Testis (tissue), 5 donors: ENCODE measurements at places on chromosomes 2 and 18. TPM values are rescaled to one million over a fixed set of nuclear protein-coding genes. Genes with fewer than 3 reads are reported as not detected.

- no peak for DNase-seq
Measured at GRCh38 chr2:190685333-190685732, 36.5 kb downstream of the NAB1 start.

- peak; percentile 31 for DNase-seq
Measured at GRCh38 chr2:66364495-66365333, 70.2 kb upstream of the MEIS1 start.

GRCh38 chr2:63378589-63378988, 209.7 kb downstream of the WDPCP start:
- no peak for DNase-seq

DNA sequence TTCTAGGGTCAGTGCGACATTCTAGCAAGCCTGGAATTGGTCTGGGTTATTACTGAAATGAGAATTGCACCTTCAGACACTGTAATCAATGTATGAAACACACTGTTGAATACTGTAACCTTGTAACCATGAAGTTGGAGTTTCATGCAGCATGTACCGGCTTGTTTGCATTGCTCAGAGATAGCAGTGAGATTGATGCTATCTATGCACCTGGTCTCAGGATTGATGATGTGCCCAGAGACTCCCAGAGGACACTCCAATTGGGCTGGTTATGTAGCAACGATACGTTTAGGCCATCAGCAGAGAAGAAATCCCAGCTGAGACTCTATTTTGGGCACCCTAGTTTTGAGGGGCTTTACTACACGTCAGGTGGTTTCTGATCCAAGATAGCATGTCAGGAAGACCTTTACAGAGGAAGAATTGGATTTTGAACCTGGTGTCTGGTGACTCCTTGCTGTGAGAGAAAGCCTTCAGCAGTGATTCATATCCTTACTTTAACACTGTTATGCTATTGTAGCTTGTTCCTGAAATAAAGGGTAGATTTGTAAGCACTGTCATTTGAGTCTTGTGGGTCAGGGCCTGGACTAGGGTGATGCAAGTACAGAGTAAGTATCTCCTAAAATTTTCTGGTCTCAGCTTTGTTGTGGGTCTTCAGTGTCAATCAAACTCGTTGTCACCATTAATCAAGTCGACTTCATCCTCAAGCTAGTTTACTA, 305.1 kb upstream of the GULP1 start:
- DNase-seq, result no peak

- DNase-seq, result no peak
Measured at GRCh38 chr2:39942950-39943349, 163.9 kb upstream of the THUMPD2 start.

GRCh38 chr2:218009231-218009630, 6.4 kb upstream of the TNS1 start:
- no peak for DNase-seq

GRCh38 chr2:233700028-233700635, 7.4 kb downstream of the UGT1A6 start:
- DNase-seq, result no peak

- DNase-seq, result no peak
Measured at GRCh38 chr2:129799036-129799958, 180.2 kb upstream of the RAB6C start.

GRCh38 chr2:80326214-80326613, 21.7 kb upstream of the LRRTM1 start:
- DNase-seq, result no peak

DNA sequence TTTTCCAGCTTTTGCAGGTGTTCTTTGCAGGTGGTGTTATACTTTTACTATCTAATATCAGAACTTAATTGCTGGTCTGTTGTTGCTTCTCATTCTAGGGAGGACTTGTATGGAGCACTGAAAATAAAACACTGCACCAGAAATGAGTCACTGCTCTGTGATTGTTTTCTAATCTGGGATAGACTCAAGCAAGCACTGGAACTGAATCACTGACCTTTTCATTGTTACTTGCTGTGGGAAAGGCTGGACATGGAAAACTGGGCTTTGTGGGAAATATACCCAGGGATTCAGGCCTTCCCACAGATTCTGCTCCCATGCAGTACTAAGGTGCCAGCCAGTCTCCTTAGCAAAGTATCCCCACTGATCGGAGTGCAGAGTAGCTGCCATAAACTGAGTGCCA, 470.0 kb upstream of the GCFC2 start:
- DNase-seq, result no peak

DNA sequence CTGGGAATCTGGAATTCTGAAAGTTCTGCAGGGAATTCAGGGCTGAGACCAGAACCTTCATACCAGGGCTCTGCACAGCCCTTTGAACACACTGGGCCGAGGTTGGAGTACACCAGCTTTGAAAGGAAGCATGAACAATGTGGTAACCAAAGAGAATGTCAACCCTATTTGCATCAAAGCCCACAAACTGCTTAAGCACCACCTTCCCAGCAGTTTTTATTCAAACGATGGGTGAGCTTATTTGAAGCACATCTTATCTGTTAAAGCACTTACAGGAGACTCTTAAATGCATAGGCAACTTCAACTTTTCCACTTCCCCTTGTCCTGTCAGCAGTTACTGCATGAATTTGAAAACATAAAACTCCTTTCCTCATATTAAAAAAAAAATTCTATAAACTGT, 96.6 kb downstream of the TXNL1 start:
- no peak for DNase-seq

- DNase-seq, result no peak
Measured at GRCh38 chr2:226835420-226835795, 446 bp upstream of the RHBDD1 start.

GRCh38 chr18:3970929-3971328, 484.2 kb downstream of the DLGAP1 start:
- peak; percentile 69 for DNase-seq

GRCh38 chr2:164252568-164253287, 368.6 kb downstream of the GRB14 start:
- no peak for DNase-seq

DNA sequence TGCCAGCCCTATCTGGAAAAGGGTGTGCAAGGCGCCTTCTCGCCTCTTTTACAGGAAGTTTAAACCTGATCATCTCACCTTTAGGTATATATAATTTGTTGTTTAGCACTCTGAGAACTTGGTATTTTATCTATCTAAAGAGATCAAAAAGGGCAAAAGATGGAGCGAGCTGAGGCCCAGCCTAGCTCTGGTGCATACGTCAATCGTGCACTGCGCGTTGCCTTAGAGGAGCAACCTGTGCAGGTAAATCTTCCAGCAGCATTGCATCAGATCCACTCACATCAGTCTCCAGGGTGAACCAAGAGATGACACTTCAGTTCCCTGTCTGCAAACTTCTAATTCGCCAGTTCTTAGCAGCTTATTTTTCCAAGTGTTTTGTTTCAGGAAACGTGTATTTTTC, 15.4 kb downstream of the BCL11A start:
- DNase-seq, result no peak

DNA sequence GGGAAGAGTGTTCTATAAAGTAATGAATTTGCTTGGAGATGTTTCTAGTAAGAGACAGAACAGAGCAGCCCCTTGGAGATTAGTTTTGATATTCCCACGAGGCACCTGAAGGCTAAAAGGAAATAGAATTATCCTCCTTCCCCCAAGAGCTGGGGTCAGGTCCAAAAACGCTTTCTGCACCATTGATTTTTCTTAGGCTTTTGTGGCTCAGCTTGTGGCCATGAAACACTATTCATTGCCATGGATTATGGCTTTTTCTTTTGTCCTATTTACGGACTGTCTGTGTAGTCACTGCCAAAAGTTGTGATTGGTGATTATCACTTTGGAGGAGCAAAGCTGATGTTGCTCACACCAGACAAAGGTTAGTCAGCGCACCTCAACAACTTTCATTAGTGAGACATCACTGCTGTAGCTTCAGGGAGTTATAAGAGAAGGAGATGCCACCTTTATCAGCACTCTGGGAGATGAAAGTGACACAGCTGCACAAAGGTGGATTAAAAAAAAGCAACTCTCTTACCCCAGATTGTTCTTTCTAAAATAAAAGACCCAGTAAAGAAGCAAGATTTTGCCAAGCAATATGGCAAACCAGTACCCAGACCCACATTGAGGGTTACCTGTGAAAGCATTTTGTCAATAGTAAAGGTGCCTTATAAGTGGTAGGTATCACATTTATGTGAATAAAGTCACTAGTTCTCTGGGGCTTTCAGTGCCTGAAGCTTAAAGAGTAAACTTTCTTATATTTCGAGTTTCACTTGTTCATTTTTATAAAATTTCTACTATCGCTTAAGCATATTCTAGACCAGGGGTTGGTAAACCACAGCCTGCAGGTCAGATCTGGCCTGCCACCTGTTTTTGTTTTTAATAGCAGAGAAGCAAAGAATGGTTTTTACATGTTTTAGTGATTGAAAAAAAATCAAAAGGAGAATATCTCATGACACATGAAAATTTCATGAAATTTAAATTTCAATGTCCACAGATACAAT, 10.6 kb downstream of the CXCR4 start:
- DNase-seq, result no peak

GRCh38 chr2:230541934-230542380, 126.0 kb downstream of the SP100 start:
- DNase-seq, result no peak

DNA sequence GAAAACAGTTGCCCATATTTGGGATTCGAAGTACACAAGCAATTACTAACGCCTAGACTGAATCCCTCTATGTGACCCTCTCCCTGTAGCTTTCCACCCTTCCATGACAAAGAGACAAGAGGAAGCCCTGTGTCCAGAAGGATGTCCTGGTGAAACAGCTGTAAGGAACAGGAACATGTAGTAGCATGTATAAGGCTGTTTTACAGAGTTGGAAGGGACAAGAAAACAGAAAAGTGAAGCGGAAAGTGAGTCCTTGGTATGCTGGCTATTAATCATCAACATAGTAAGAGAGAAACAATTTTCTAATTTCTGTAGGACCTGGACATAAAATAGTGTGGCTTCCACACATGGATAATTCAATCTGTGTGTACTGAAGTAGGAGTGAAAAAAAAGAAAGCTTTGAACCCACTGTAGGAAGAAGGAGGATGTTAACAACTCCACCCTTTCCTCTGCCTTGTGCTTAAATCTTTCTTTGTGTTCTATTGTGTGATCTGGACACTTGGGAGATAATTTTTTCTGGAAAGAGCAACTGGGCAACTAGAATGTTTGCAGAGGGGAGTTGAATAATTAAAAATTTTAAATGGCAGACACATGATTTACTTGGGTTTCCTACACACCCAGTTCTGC, 162.3 kb upstream of the ZSWIM2 start:
- no peak for DNase-seq

DNA sequence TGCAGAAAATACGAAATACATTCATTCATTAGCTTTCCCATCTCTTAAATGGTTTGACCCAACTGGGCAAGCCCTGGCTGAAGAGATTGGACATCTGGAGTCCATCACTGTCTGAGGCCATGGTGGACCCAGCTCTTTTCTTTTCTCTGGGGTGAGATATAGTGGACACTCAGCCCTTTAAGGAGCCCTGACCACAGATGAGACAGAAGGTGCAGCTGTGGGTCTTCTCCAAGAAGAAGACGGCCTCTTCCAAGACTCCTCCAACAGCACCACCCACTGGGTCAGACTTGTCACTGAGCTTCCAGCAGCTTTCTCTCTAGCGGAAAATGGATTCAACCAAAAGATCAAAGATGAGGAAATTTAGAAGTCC, 27.2 kb downstream of the TWIST2 start:
- no peak for DNase-seq

DNA sequence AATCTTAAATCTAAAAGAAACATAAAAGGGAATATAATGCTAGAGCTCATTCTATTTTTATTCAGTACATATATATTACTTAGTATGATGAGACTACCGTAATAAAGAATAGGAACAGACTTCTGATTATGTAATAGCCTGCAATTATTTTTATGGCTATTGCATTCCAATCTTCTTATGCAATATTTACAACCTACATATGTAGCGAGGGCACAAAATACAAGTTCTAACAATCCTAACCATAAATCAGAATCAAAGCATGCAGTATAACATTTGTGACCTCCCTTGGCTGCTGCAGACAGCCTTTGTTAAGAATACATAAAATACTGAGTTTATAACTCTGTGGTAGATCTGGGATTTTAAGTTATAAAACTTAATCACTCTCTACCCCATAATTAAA, 177.6 kb downstream of the BABAM2 start:
- no peak for DNase-seq

GRCh38 chr18:25648716-25649260, 296.8 kb upstream of the ZNF521 start:
- DNase-seq, result no peak

The TXNDC2 gene
- 212 TPM for polyA plus RNA-seq

The ZNF892 gene
- polyA plus RNA-seq, result 7.1 TPM

The POTEC gene
- 10.8 TPM for polyA plus RNA-seq

The PAIP2B gene
- 4.5 TPM for polyA plus RNA-seq

The GPR39 gene
- polyA plus RNA-seq, result 19.5 TPM

The IGFBP5 gene
- polyA plus RNA-seq, result 228 TPM

The BCL2 gene
- polyA plus RNA-seq, result 6.3 TPM

The TBR1 gene
- 0.92 TPM for polyA plus RNA-seq
